Activated CD4-positive, alpha-beta memory T cell treated with anti-CD3 and anti-CD28 coated beads, Interleukin-2, amount 10 ng/mL, durations not matched to agents 7 days and 5 days (primary cell): ENCODE measurements at places on chromosomes 12 and 14. TPM values are rescaled to one million over a fixed set of nuclear protein-coding genes. Genes with fewer than 3 reads are reported as not detected.

GRCh38 chr12:69330475-69331473 is 17.4 kb upstream of the LYZ start:
- no peaks in the 10 kb centered on the region for H3K27me3 ChIP-seq
- peak overlapping the region; percentile 92 for H3K27ac ChIP-seq
- peaks cover 53% of the 10 kb centered on the region for H3K4me1 ChIP-seq
- H3K36me3 ChIP-seq: peaks cover 4% of the 10 kb centered on the region
- peak; percentile 73 for DNase-seq
- peak overlapping the region; percentile 78 for H3K4me3 ChIP-seq

DNA sequence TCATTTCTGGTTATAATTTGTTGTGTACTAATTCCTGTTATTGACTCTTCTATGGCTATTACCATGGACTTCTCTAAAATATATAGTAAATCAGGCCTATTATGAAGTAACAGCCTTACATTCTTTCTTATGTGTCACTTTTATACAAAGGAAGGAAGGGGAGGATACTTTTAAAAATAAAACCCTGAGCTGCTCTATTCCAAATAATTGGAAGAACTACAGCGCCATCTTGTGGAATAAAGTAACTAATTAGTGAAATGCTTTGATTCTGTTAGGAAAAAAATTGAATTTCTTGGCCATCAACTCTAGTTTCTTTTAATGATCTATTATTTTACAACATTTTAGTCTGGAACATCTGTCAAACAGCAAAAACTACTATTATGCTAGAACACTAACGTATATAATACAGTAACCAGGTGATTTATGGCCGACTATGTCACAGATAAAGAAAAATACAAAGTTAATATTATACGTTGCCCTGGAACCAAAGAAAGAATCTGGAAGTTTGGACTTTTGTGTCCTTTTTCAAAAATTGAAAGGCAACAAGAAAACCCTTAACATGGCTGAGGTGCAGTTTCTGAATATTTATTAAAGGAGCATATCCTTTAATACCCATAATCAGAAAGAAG is 55.0 kb upstream of the NELL2 start:
- no peak for DNase-seq
- H3K27me3 ChIP-seq: no peaks in the 10 kb centered on the region
- H3K27ac ChIP-seq: no peak overlapping the region
- no peaks in the 10 kb centered on the region for H3K4me1 ChIP-seq

DNA sequence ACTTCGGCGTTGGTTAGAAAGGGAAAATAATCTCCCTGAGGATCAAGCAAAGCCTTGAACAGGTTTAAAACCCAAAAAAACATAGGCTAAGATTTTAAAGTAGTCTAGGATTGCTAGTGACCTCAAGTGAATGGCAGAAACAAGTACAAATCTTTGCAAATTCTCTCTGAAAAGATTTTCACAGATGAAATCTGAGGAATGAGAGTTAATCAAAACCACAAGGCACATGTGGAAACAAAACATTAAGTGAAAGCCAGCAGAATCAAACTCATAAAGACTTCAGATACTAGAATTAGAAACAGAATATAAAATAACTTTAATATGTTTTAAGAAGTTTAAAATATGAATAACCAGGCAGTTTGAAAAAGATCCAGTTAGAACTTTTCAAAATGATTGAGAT is 52.2 kb upstream of the CFL2 start:
- no peak overlapping the region for H3K27ac ChIP-seq
- H3K4me1 ChIP-seq: no peaks in the 10 kb centered on the region
- H3K4me3 ChIP-seq: no peak overlapping the region
- DNase-seq: no peak
- H3K27me3 ChIP-seq: no peaks in the 10 kb centered on the region

- no peaks in the 10 kb centered on the region for H3K36me3 ChIP-seq
- H3K27ac ChIP-seq: no peak overlapping the region
- H3K27me3 ChIP-seq: no peaks in the 10 kb centered on the region
- H3K4me1 ChIP-seq: no peaks in the 10 kb centered on the region
- no peak overlapping the region for H3K4me3 ChIP-seq
Observed at GRCh38 chr12:128930606-128931005, 77.3 kb downstream of the GLT1D1 start.

GRCh38 chr12:88393017-88393767 is 187.1 kb downstream of the KITLG start:
- no peak overlapping the region for H3K27ac ChIP-seq
- no peaks in the 10 kb centered on the region for H3K36me3 ChIP-seq
- H3K27me3 ChIP-seq: peaks cover 3% of the 10 kb centered on the region
- H3K4me1 ChIP-seq: no peaks in the 10 kb centered on the region
- H3K4me3 ChIP-seq: no peak overlapping the region

EML1 gene
- not detected for total RNA-seq

DNA sequence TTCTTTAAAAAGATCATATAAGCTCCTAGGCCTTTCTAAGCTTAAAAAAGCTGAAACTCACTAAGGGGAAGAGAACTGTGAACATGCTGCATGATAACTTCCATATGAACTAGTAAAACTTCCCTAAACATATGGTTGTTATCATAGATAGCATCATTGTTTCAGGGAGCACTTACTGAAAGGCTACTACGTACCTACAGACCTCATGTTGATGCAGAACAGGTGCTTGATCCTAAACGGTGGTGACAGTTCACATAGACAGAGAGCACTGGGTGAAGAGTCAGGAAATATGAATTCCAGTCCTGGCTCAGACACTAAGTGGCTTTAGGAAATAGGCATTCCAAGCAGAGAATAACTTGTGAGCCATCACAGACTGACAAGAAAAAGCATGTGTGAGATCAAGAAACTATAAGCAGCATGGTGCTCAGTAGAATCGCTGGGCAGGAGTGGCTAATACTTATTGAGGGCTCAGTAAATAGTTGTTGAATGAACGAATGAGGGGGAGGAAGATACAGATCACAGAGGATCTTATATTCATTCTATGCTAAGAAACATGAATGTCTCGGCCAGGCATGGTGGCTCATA is 78.4 kb upstream of the NUDT4 start:
- no peak overlapping the region for H3K4me3 ChIP-seq
- peaks cover 3% of the 10 kb centered on the region for H3K27me3 ChIP-seq
- no peak for DNase-seq
- H3K36me3 ChIP-seq: no peaks in the 10 kb centered on the region
- no peaks in the 10 kb centered on the region for H3K4me1 ChIP-seq

OLR1 gene
- not detected for total RNA-seq

DNA sequence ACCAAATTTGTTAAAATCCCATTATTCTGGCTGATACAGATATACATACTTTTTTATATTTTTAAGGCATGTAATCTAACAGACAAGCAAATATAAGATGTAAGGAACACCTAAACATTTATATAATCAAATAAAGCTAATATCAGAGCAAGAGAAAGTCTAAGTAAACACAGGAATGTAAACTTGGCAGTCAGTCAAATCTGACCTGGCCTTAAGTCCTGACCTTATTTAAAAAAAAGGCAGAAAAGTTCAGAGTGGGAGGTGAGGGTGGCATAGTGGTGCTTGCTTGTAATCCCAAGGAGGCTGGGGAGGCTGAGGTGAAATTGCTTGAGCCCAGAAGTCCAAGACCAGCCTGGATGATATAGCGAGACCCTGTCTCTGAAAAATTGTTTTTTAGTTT is 152.6 kb downstream of the DERA start:
- no peaks in the 10 kb centered on the region for H3K27me3 ChIP-seq
- no peak overlapping the region for H3K27ac ChIP-seq
- no peak for DNase-seq
- no peaks in the 10 kb centered on the region for H3K36me3 ChIP-seq
- no peak overlapping the region for H3K4me3 ChIP-seq
- no peaks in the 10 kb centered on the region for H3K4me1 ChIP-seq

- H3K4me1 ChIP-seq: peaks cover 10% of the 10 kb centered on the region
- no peak overlapping the region for H3K27ac ChIP-seq
- DNase-seq: no peak
- peaks cover 50% of the 10 kb centered on the region for H3K27me3 ChIP-seq
- no peak overlapping the region for H3K4me3 ChIP-seq
Observed at GRCh38 chr12:52682938-52683574, 2.8 kb upstream of the KRT1 start.

ACTN1 gene
- total RNA-seq: 34.7 TPM

- H3K36me3 ChIP-seq: no peaks in the 10 kb centered on the region
- no peak overlapping the region for H3K27ac ChIP-seq
- peaks cover 12% of the 10 kb centered on the region for H3K27me3 ChIP-seq
- peak; percentile 12 for DNase-seq
- H3K4me1 ChIP-seq: peaks cover 7% of the 10 kb centered on the region
- no peak overlapping the region for H3K4me3 ChIP-seq
Observed at GRCh38 chr12:1922075-1922709, 3.7 kb upstream of the CACNA2D4 start.

DNA sequence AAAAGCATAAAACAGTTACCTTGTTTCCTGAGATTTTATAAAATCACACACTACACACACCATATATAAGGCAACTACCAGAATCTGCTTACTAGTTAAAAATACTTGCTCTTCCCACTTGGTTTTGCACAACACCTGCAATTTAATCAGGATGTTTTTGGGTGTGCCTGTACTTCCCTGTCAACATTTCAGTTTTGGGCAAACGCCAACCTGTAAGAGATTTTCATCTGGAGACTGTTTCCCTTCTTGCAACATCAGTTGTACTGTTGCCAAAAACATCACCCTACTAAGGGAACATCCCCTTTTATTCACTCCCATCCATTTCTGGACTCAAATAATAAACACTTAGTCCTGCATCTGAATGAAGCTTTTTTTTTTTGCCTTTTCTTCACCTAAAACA is 172.3 kb downstream of the DUSP6 start:
- peaks cover 34% of the 10 kb centered on the region for H3K36me3 ChIP-seq
- H3K27me3 ChIP-seq: no peaks in the 10 kb centered on the region
- peaks cover 50% of the 10 kb centered on the region for H3K4me1 ChIP-seq
- peak overlapping the region; percentile 80 for H3K27ac ChIP-seq
- no peak for DNase-seq

GRCh38 chr14:104282332-104283196 is 144.2 kb downstream of the KIF26A start:
- H3K27me3 ChIP-seq: no peaks in the 10 kb centered on the region
- H3K4me3 ChIP-seq: no peak overlapping the region
- no peaks in the 10 kb centered on the region for H3K4me1 ChIP-seq
- no peak for DNase-seq
- no peak overlapping the region for H3K27ac ChIP-seq

DNA sequence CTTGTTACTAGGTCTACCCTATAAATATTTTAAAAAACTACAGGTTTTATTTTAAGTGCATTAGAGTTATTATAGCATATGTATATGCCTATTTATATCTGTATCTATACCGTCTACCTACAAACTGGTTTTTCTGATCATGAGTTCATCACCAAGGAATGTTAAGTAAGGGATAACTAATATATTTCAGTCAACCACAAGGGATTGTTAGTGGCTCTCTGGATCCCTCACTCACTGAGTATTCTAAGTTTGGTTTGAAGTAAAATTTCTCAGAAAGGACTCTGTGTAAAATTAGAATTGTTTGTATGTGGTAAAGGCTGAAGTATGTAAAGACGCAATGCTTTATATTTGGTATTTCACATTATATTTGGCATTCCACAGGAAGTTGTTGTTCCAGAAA is 4.8 kb downstream of the EPYC start:
- no peak overlapping the region for H3K4me3 ChIP-seq
- DNase-seq: no peak
- H3K27me3 ChIP-seq: peaks cover 5% of the 10 kb centered on the region
- H3K27ac ChIP-seq: no peak overlapping the region
- no peaks in the 10 kb centered on the region for H3K36me3 ChIP-seq

DNA sequence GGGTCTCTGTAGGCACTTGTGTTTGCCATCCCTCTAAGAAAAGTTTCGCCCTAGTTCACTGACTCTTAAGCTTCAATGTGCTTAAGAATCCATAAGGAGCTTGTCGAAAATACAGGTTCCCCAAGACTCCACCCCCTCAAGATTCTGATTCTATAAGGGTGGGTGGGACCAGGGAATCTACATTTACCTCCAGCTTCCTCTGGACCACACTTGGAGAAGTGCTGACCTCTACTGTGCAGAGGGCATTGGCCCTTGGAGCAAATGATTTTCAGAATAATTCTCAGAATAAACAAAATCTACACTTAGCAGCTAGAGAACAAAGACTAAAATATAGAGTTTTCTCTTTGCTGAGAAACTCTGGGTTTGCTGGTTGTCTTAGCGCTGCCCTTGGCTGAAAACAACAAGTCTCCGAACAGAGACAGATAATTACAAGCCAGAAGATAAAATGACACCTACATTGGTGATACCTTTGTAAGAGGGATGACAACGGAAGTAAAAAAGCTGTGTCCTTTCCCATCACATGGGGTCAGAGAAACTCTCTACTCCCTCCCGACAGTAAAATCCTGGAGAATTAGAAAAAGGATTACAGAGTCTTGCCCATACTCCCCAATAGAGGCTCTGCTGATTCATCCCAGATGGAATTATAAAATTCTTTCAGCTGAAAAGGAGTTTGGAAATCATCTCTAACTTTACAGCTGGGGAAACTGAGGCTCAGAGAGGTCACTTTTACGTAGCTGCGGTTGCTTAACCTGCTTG is 4.8 kb downstream of the TGFB3 start:
- H3K4me3 ChIP-seq: no peak overlapping the region
- H3K27ac ChIP-seq: no peak overlapping the region
- H3K27me3 ChIP-seq: no peaks in the 10 kb centered on the region
- no peaks in the 10 kb centered on the region for H3K36me3 ChIP-seq
- H3K4me1 ChIP-seq: peaks cover 33% of the 10 kb centered on the region
- no peak for DNase-seq

DNA sequence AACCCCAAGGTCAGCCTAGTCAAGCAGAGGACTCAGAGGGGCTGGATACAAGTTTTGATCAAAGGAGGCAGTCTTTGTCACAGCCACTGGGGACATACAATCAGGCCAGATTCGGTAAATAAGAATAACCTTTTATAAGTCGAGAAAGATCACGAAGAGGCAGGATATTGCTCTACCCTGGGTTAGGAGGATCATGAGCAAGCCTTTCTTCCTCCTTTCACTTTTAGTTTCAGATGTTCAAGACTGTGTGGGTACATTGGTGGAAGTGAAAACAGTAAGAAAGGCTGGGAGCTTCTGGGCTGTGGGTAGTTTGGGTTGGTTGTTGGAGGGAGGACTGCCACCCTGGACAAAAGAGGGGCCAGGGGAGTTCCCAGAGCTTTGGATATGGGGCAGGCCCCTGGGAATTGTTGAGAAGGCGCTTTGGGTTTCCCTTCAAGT is 127.7 kb downstream of the SNAPC1 start:
- DNase-seq: peak; percentile 31
- H3K4me3 ChIP-seq: peak overlapping the region; percentile 0
- peaks cover 30% of the 10 kb centered on the region for H3K27me3 ChIP-seq
- peak overlapping the region; percentile 9 for H3K27ac ChIP-seq
- peaks cover 16% of the 10 kb centered on the region for H3K4me1 ChIP-seq
